ENCODE measurements at places on chromosomes 6 and 20.

GRCh38 chr6:145763742-145764141 lies 28.4 kb upstream of the EPM2A start:
- no peak for DNase-seq

- DNase-seq: no peak
Observed at GRCh38 chr6:124560873-124561567, 401.2 kb upstream of the RNF217 start.

DNA sequence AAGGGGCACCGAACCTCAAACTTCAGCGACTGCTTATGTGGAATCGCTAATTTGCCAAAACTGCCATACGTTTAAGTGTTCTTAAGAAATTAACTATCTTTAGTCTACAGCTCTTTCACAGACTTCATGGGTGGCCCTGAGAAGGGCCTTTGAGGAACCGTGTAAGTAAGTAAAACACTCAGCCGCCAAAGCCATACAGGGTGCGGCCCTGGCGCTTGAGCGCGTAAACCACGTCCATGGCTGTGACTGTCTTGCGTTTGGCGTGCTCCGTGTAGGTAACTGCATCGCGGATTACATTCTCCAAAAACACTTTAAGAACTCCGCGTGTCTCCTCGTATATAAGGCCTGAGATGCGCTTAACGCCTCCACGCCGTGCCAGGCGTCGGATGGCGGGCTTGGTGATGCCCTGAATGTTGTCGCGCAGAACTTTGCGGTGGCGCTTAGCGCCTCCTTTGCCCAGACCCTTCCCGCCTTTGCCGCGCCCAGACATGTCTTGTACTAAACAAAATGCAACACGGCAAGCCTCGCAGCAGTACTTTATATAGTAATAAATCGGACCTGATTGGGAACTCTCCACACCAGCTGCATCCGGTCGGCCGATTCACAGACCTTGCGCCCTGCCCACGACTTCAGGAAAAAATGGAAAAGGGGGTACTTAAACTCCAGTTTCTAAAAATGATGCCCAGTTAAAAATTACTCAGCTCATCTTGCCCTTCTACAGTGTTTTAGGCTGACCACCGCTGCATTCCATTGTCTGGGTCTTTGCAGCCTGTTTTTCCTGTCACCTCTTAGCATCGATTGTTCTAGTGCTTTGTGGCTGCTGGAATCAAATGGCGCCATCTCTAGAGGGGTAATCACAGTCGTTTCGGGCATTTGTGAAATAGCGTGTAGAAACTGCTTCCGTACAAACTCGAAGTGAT lies 38.9 kb downstream of the OR2B2 start:
- peak; percentile 79 for DNase-seq

GRCh38 chr6:109687271-109687761 lies 3.7 kb downstream of the AK9 start:
- no peak for DNase-seq

DNA sequence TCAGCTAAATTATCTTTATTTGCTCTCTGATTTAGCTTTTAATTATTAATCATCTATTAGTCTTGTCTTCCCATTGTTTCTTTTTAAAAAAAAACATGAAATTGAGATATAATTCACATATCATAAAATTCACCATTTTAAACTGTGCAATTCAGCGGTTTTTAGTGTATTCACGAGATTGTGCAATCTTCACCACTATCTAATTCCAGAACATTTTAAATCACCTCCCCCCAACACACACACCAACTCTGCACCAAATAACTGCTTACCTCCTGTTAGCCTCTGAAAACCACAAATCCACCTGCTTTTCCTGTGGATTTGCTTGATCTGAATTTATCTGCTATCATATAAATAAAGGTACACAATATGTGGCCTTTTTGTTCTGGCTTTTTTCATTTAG lies 8.8 kb upstream of the ABRACL start:
- DNase-seq: no peak

DNA sequence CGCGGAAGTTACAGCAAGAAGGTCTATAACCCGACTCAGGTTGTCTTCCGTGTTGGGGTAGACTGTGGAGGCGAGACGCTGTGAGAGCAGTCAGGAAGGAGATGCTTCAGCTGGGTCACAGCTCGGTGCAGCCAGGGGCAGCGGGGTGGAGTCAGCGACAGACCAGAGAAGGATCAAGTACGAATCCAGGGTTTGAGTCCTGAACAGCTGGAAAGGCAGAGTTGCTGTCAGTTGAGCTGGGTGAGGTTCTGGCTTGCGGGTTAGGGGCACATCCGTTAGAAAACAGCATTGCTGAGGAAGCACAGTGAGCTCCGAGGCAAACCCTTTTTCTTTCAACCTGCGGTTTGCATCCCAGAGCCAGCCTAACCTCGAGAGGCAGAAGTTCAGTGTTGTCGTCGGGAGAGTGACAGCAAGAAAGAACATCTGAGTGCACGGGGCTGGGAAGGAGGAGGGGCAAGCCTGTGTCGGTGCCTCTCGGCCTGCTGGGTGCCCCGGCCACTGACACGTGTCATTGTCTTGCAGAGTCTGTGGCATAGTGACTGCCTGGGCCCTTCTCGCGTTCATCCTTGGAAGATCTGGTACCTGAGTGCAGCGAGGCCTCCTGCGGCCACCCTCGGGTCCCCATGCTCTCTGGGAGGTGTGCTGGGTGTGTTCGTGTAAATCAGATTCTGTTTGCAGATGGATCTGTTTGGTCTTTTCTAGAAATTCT lies 20.0 kb downstream of the PNLDC1 start:
- DNase-seq: no peak

DNA sequence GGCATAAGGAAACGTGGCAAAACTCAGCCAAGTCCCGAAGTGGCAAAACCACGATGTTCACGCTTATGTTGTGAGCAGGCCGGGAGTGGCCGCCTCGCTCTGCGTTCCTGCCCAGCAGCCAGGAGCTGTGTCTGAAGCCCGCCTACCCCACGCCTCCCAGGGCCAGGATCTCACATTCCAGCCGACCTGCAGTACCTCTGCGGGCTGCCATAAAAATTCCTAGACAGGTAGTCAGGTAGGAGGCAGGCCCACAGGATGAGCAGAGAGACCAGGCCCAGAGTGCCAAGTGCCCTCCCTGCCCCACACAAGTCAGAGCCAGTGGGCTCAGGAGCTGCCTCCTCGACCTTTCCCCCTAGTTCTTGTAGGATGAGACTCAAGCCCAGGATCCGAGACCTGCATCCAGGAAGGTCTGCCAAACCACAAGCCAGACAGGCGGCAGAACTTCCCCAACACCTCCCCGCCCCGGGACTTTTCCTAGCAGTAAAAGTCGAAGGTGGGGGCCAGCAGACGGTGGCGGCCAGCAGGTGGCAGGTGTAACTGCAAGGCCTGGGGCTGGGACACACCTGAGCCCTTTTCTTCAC lies 16.7 kb downstream of the PMEPA1 start:
- no peak for DNase-seq

GRCh38 chr20:59736366-59736765 lies 132.0 kb downstream of the PHACTR3 start:
- DNase-seq: no peak

GRCh38 chr20:58432186-58432954 lies 43.3 kb downstream of the VAPB start:
- no peak for DNase-seq

- peak; percentile 14 for DNase-seq
Observed at GRCh38 chr6:37324131-37325033, 29.4 kb upstream of the RNF8 start.

DNA sequence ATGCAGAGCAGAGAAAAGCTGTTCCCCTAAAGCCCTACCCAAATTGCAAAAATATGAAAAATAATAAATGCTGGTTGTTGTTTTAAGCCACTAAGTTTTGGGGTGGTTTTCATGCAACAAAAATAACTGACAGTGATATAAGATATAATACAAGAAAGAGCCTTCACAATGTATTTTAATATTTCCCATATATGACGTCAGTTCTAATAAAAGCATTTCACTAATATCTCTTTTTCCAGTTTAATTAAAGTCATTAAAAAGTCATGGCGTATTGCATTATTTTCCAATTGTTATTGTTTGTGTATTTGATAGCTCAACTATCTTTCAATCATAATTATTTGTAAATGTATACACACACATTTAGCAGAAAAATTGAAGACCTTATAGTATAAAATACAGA lies 134.7 kb upstream of the EPHA7 start:
- no peak for DNase-seq

GRCh38 chr20:39871013-39871412 lies 818.0 kb downstream of the MAFB start:
- DNase-seq: no peak

GRCh38 chr20:57335392-57335791 lies 5.8 kb downstream of the SPO11 start:
- DNase-seq: no peak

GRCh38 chr20:53582574-53583351 lies 10.9 kb downstream of the ZNF217 start:
- peak; percentile 75 for DNase-seq

DNA sequence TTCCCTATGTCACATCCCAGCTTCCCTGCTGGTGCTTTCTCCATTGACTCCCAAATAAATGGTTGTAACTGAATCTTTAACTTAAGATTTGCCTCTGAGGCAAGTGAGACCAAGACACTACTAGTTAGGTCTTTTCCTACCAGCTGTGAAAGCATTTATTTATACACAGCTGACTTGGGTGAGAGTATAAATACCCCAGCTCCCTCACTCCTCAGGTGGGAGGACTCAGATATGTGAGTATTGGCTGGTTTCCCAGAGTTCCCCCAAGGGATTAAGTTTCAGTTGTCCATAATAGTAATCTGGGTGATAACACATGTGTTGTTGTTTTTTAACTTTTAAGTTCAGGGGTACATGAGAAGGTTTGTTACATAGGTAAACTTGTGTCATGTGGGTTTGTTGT lies 49.8 kb downstream of the CFAP61 start:
- DNase-seq: no peak

- DNase-seq: no peak
Observed at GRCh38 chr6:166908811-166909210, 47.5 kb downstream of the RNASET2 start.

- peak; percentile 80 for DNase-seq
Observed at GRCh38 chr6:99822741-99823512, 171.1 kb downstream of the MCHR2 start.

DNA sequence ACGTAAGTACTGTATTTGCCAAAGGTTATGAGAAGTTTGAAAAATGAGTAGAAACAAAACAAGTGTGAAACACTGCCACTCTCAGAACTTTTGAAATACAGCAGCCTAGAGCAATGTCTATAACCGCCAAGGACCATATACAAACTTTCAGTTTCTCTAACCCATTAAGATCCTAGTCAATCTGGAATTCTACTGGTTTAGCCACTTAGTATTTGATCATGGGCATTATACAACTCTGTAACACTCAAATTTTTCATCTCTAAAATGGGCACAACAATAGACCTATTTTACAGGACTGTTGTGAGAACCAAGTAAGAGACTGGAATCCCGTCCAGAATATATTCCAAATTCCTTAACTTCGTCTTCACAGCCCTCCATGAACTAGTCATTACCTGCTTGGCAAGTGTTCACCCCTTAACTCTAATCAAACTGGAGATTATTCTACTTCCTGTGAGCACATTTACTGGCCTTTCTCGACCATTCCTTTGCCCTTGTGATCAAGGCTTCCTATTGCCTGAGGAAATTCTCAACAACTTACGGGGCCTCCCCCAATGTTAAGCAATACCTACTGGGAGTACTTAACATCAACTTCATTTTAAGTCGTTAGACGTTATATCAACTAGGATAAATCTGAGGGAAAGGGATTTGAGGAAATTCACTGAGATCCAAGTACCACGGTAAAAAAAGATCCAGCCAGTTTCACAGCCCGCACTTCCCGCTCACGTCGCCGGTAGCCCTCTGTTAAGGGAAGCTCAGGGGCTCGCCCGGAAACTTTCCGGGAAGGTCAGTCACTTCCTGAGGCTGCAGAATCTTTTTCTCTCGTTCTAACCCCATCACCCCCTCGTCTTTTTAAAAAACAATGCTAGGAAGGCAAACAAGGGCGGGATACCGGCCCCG lies 1.1 kb downstream of the EIF2S2 start:
- DNase-seq: no peak

- no peak for DNase-seq
Observed at GRCh38 chr20:33847006-33847405, 35.9 kb downstream of the CHMP4B start.

GRCh38 chr6:137282254-137282653 lies 63.1 kb upstream of the IFNGR1 start:
- DNase-seq: no peak

DNA sequence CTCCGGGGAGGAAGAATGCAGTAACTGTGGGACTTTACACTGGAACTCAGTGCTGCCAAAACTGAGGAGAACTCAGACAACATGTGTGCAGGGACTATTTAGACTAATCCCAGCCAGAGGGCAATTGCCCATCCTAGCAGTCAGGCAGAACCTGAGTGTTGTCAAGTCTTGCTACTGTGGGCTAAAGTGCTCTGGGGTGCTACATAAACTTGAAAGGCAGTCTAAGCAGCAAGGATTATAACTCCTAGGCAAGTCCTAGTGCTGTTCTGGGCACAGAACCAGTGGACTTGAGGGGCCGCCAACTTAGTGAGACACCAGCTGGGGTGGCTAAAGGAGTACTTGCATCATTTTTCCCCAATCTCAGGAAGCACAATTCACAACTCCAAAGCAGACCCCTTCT lies 363.8 kb upstream of the PTCHD4 start:
- no peak for DNase-seq

GRCh38 chr6:116352515-116353471 lies 18.0 kb upstream of the DSE start:
- no peak for DNase-seq

- DNase-seq: no peak
Observed at GRCh38 chr6:112298021-112298745, 43.8 kb upstream of the LAMA4 start.

GRCh38 chr20:19207541-19207940 lies 4.9 kb upstream of the SLC24A3 start:
- no peak for DNase-seq
